Esophagus squamous epithelium (tissue), 5 donors: ENCODE measurements at places on chromosomes 11 and 22.

- DNase-seq, result no peak
Observed at GRCh38 chr22:47177334-47177815, 414.9 kb downstream of the TBC1D22A start.

GRCh38 chr11:13687271-13687670, 18.8 kb downstream of the FAR1 start:
- DNase-seq, result no peak

- DNase-seq, result no peak
Observed at GRCh38 chr11:102451041-102451680, 1.4 kb downstream of the TMEM123 start.

DNA sequence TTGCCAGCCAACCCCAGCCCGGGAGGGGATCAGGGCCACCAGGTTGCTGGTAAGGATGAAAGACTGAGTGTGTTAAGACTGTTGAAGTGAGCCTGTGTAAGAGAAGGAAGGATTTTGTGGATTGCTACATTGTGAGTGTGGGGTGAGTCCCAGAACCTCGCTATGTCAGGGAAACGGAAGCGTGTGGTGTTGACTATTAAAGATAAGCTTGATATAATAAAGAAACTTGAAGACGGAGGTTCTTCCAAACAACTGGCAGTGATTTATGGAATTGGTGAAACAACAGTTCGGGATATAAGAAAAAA, 627 bp downstream of the JRKL start:
- no peak for DNase-seq

GRCh38 chr11:45398325-45398724, 112.2 kb upstream of the SYT13 start:
- no peak for DNase-seq

- DNase-seq, result no peak
Observed at GRCh38 chr22:20750461-20751184, 23.3 kb upstream of the SERPIND1 start.
